ENCODE measurements at places on chromosomes 4 and X. TPM values are rescaled to one million over a fixed set of nuclear protein-coding genes. Genes with fewer than 3 reads are reported as not detected.

DNA sequence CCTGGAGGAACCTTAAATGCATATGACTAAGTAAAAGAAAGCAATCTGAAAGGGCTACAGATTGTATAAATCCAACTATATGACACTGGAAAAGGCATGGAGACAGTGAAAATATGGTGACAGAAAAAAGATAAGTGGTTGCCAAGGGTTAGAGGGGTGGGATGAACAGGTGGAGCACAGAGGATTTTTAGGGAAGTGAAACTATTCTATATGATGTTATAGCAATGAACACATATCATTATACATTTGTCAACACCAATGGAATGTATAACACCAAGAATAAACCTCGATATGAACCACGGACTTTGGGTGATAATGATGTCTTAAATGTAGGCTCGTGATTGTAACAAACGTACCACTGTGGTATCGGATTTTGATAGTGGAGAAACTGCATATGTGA, 40.7 kb downstream of the NPY5R start:
- DNase-seq = no peak

- DNase-seq = no peak
These were observed 297.3 kb downstream of the ASMT start for GRCh38 chrX:1912193-1912592.

Gene PRKG2
- total RNA-seq = 2.9 TPM

Gene ETDC
- total RNA-seq = not detected

DNA sequence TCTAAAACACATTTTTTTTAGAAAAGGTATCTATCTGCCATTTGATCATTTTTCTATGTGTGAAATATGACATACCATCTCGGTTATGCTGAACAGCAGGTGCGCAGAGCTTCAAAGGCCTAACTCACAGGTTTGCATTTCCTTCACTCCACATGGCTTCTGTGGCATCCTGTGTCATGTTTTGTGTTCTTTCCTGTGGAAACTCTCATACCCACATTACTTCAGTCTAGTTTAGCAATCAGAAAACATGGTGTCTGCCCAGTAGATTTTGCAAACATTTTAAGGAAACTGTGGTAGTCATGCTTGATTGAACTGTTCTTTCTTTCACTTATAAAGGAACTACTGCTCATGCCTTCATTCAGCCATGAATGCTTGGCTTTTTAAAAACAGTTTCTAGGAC, 11.3 kb upstream of the ARAP2 start:
- peak; percentile 65 for DNase-seq

- no peak for DNase-seq
These were observed 127.4 kb upstream of the FTHL17 start for GRCh38 chrX:31199056-31199839.

GRCh38 chrX:117510453-117510852, 606.2 kb downstream of the KLHL13 start:
- DNase-seq = no peak

DNA sequence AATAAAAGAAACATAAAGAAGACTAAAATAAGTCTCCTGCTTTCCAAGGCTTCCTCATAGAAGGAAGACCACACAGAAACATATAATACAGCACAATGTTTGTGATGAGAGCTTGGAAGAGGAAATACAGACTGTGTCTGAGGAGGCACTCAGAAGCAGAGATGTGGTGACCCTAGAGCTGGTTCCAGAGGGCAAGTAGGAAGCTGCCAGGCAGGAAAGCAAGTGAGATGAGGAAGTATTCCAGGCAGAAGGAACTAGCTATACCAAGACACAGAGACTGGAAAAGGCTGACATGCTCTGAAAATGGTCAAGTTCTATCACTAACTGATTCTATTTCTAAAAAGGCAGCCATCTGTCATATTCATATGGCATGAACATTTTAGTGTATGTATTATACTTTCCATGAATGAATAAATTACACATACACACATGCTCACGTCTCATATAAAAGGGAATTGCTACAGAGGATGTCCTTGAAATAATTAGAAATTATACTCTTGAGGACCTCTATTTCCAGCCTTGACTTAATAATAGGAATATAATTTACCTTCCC, 16.6 kb upstream of the HSFX2 start:
- no peak for DNase-seq

DNA sequence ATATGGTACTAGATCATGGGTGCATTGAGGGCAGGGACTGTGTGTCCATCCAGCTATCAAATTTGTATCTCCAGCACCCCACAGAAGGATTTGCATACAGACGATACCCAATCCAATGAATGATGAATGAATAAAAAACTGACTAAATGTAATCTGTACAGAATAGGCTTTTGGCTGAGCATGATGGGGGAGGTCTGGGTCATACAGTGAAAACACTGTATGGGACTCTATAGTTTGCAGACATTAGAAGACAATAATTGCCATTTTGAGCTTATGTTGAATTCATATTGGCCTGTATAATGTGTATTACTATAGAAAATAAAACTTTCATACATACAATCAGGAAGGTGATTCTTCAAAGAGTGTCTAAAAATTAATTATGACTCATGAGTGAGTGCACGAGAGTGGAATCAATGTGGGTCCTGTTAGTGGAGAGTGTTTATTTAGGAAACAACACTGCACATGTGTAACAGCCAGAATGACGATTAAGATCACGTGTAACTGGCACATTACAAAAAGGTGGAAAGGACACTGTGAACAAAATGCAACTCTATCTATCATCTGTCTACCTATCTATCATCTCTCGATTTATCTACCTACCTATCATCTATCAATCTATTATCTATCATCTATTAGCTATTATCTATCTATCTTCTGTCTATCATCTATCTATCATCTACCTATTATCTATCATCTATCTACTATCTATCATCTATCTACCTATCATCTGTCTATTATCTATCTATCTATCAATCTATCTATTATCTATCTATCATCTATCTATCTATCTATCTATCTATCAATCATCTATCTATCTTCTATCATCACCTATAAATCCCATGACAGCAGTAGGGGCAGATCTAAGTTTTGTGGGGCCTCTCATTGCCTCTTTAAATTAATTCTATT, 201.3 kb downstream of the PTTG2 start:
- DNase-seq = no peak

GRCh38 chrX:44871931-44872820, 812 bp upstream of the KDM6A start:
- DNase-seq = peak; percentile 6

GRCh38 chr4:100164808-100165760, 25.2 kb downstream of the DDIT4L start:
- DNase-seq = no peak

GRCh38 chrX:23699636-23700194, 32.4 kb downstream of the PRDX4 start:
- no peak for DNase-seq

Gene GABRA4
- not detected for total RNA-seq

GRCh38 chr4:25029479-25030276, 1.1 kb downstream of the LGI2 start:
- DNase-seq = no peak

Gene AKAP14
- total RNA-seq = not detected

- DNase-seq = no peak
These were observed 322.5 kb downstream of the EVC2 start for GRCh38 chr4:5385741-5386311.

Gene SCML1
- 16.7 TPM for total RNA-seq

DNA sequence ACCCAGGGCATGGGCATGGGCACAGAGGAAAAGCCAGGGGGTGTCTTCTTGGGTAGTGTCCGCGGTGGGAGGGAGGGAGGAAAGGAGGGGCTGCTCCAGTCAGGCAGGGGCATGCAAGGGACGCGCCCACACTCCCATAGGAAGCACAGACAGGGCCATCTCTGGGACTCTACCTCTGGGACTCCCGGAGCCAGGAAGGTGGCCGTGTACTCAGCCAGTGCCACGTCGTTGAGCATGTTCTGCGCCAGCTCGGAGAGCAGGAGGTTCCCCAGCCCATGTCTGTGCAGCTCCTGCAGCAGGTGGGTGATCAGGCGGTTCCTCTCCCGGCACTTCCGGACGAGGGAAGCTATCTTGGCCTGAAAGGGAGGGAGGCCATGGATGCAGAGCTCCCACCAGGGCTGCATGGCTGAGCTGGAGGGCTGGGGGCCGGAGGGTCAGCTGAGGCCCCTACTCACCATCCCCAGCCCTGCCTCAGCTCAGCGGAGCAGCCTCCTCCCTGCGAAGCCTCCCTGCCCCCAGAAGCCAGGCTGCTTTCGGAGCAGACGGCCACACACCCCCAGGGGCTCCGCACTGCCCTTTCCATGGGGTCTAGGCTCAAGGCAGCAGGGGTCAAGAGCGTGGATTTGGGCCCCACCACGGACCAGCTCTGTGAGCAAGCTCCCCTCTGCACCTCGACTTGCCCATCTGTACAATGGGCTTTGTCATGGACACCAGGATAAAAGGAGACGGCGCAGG, 44.6 kb downstream of the C4orf50 start:
- DNase-seq = no peak

GRCh38 chrX:7154041-7154597, 6.2 kb upstream of the PUDP start:
- no peak for DNase-seq

Gene DRD5
- total RNA-seq = not detected

- DNase-seq = no peak
These were observed 13.6 kb downstream of the ADAMTS3 start for GRCh38 chr4:72555377-72555831.

Gene POU3F4
- total RNA-seq = not detected

DNA sequence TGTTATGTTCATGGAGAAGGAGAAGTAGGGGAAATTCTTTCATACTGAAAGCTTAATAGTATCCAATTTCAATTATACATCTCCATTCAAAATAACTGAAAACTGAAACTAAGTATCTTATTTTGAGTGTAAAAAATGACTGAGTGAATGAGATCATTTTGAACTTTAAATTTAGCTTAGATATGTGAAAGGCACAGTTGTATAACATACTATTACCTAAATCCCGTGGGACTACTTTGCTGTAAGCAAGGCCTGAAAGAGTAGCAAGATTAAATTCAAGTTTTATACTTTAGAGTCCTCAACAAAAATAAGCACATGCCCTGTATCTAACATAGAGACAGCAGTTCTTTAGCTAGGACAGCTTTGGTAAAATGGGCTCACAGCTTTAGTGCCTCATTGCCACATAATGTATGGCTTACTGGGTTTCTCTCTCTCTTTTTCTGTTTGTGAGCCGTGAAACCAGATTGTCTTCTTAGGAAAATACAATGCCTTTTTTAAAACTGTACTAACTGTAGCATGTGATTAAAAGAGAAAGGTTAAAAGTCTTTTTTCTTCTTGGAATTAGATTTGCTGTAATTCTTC, 43.2 kb downstream of the GSTCD start:
- no peak for DNase-seq

DNA sequence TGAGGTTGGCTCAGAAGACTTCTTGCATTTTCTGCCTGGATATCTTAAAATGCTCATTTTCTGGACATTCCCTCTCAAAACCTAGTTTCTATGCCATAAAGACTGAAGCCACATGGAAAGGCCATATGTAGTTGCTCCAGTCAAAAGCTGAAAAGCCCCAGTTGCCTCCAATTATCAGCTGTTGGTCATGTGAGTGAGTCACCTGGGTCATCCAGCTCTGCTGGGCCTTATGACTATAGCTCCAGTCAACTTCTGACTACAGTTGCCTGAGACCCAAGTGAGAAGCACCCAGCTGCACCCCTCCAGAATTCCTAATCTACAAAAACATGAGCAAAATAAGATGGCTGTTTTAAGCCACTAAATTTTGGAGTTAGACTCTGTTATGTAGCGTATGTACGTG, 41.9 kb downstream of the HELQ start:
- no peak for DNase-seq

- no peak for DNase-seq
These were observed 10.7 kb upstream of the HCCS start for GRCh38 chrX:11100281-11101035.

DNA sequence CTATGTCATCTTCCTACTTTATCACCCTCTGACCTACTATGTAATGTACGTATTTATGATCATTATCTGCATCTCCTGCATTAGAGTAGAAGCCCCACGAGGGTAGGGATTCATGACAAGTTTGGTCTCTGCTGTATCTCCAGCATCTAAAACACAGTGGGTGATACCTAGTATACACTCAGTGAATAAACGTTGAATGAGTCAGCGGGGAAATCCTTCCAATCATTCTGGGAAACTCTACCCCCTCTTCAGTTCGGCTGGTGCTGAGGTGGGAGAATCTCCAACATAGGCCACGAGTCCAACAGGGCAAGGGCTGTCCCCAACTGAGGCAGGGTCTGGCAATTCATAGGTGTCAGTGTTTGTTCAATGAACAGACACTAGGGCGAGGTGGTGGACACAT, 74.4 kb upstream of the EFNB1 start:
- no peak for DNase-seq

- DNase-seq = no peak
These were observed 16.2 kb downstream of the AWAT2 start for GRCh38 chrX:70033348-70034051.

DNA sequence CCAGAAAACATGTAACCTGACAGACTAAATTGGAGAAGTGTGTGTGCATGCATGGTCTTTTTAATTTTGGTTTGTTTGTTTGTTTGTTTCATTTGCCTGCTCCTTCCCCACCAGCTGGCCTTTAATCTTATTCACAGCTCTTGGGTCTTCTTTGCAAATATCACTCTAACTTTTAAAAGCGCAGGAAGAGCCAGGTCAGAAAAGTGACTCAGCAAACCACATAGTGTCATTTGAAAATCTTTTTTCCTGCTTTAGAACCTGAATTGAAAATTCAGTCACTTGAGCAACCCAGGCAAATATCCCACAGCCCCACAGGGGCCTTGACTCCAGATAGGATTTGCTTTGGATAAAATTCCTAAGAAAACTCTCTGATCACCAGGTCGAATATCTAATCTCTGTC, 4.6 kb downstream of the TMEM255A start:
- no peak for DNase-seq

Gene DUSP21
- not detected for total RNA-seq

GRCh38 chr4:88246600-88246999, 37.8 kb downstream of the PPM1K start:
- no peak for DNase-seq

GRCh38 chrX:108018656-108019381, 26.0 kb upstream of the VSIG1 start:
- DNase-seq = peak; percentile 46

- no peak for DNase-seq
These were observed 1.8 kb upstream of the GABRQ start for GRCh38 chrX:152635941-152636340.

DNA sequence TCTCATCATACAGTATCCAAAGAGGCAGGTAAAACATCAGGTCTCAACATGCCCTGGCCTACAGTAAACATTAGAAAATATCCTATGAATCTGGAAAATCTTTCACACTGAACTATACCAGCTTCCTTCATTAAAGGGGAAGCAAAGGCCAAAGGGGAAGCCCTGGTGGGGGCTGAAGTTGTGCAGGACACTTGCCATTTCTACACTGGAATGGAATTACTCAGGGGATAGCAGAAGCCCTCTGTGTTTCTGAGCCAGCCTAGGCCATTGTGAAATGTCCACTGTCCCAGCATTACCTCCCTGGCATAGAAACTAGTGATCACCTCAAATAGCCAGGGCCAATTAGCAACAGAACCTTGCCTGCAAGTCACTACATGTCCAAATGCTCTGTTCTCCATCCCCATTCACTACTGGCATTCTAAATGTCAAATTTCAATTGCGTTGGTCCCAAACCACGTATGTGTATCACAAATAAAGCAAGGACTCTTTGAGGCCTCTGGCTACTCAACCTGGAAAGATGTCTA, 429.9 kb downstream of the AFF2 start:
- DNase-seq = no peak

GRCh38 chrX:120653000-120653399, 23.1 kb upstream of the C1GALT1C1 start:
- DNase-seq = no peak
